ENCODE measurements at places on chromosomes 2 and 18. TPM values are rescaled to one million over a fixed set of nuclear protein-coding genes. Genes with fewer than 3 reads are reported as not detected.

ITPRIPL1 gene
- 0.33 TPM for polyA plus RNA-seq

NAPG gene
- polyA plus RNA-seq: 38.2 TPM

REG3A gene
- polyA plus RNA-seq: 2.2 TPM

STON1 gene
- polyA plus RNA-seq: 5.6 TPM

LAMA1 gene
- 0.16 TPM for polyA plus RNA-seq

All from adrenal gland (tissue), 19 donors.